Prostate gland (tissue), 2 donors: ENCODE measurements at places on chromosomes 16 and 17. TPM values are rescaled to one million over a fixed set of nuclear protein-coding genes. Genes with fewer than 3 reads are reported as not detected.

- no peaks in the 10 kb centered on the region for H3K4me1 ChIP-seq
- DNase-seq = no peak
- H3K4me3 ChIP-seq = no peak overlapping the region
- H3K27ac ChIP-seq = no peak overlapping the region
Observed at GRCh38 chr17:35514564-35514963, 22.9 kb downstream of the SLFN12L start.

CCDC144A gene
- total RNA-seq = 24.7 TPM

ITGA2B gene
- 0.68 TPM for total RNA-seq

DNA sequence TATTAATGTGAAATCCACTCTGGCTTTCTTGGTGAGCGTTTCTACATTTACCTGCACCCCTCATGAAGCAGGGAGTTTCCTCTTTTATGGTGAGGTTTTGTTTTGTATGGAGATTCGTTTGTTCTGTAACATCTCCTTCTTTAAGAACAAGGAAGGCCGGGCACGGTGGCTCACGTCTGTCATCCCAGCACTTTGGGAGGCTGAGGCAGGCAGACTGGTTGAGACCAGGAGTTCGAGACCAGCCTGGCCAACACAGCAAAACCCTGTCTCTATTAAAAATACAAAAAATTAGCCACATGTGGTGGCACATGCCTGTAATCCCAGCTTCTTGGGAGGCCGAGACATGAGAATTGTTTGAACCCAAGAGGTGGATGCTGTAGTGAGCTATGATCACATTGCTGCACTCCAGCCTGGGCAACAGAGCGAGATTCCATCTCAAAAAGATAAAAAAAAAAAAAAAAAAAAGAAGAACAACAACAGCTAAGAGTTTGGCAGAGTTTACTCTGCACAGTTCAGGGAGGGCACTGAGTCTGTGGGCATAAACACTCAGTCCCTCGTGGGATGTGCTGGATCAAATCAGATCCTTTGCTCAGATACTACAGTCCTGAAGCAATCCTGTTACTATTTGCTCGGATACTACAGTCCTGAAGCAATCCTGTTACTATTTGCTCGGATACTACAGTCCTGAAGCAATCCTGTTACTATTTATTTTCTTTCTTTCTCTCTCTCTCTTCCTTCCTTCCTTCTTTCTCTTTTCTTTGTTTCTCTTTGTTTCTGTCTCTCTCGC, 28.9 kb downstream of the ADCY9 start:
- no peaks in the 10 kb centered on the region for H3K27me3 ChIP-seq
- H3K27ac ChIP-seq = no peak overlapping the region
- no peak for DNase-seq
- H3K4me1 ChIP-seq = no peaks in the 10 kb centered on the region

- DNase-seq = no peak
- no peak overlapping the region for H3K27ac ChIP-seq
- H3K27me3 ChIP-seq = no peaks in the 10 kb centered on the region
- no peaks in the 10 kb centered on the region for H3K36me3 ChIP-seq
Observed at GRCh38 chr16:79417601-79418008, 182.9 kb downstream of the MAF start.
